Stimulated activated CD8-positive, alpha-beta memory T cell treated with anti-CD3 and anti-CD28 coated beads, Interleukin-7, amount 100 ng/mL, for 4 hours (primary cell): ENCODE measurements at places on chromosomes 16 and 17.

- DNase-seq, result no peak
Measured at GRCh38 chr17:53722407-53722806, 100.3 kb upstream of the KIF2B start.

DNA sequence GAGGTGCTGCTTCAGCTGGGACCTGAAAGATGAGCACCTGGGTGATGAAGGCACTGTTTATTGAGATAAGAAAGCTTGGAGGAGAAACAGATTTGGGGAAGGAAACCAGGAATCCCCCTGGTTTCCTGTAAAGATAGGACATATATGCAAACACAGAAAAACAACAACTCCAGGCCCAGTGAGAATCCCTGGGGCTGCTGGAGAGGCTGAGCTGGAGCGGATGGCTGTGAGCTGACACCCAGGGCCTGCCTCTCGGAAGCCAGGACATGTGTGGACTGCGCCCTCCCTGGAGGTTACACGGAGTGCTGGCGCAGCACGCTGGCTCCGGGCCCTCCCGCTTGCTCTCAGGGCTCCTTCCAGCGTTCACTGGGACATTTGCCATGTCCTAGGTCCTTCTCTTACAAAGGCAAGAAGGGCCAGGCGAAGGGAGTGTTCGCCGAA is 57.5 kb downstream of the CYB5B start:
- DNase-seq, result no peak

DNA sequence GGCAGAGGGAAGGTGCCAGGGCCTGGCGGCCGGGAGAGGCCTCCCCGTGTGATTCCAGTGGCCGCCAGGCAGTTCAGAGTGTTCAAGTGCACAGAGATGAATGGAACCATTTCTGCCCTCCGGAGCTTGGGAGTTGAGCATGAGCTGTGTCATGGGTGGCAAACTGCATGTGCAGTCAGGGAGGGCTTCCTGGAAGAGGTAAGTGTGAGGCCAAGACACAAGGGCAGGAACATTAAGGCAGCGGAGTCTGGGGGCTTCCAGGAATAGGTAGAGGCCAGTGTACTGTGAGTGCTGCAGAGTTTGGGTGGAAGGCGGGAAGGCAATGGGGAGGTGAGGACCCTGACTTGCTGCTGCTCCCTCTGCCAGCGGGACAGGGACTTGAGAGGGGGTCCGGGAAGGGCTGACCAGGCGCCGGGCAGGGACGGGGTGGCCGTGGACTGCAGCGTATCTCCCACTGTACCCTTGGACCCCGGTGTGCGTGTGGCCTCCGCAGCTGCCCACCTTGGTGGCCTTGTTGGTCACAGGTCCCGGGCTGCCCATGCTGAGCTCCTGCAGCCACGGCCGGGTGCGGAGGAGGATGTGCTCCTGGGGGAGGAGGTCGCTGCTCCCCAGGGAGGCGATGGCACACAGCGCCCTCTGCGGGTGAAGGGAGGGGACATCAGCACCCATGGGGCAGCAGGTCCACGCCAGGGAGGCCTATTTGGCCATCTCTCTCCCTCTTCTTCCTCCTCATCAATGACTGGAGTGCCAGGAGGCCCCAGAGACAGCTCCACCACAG is 7.5 kb upstream of the CEP131 start:
- no peak for DNase-seq

GRCh38 chr16:60214311-60214710 is 1480.2 kb upstream of the GOT2 start:
- DNase-seq, result no peak

GRCh38 chr16:67430977-67431774 is at the start of gene HSD11B2:
HSD11B2 (plus strand) TSS chr16:67431121; CDS start chr16:67431249, 128 bp downstream.
- peak; percentile 10 for DNase-seq

DNA sequence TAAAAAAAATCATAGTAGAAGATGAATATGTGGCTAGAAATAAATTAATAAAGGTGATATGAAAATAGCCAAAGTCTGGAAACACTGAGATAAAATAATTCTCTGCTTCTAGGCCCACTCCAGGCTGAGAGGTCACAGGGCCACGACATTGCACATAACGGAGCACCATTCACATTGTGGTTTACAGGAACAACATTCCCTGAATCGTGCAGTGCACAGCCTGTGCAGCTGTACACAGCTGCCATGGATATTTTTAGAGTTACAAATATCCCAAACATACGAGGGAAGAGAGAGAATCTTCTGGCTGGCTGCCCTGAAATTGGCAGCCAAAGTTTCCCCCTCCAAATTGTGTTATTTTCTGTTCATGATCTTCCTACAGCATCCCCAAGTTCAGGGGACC is 68.8 kb downstream of the GSG1L start:
- no peak for DNase-seq

DNA sequence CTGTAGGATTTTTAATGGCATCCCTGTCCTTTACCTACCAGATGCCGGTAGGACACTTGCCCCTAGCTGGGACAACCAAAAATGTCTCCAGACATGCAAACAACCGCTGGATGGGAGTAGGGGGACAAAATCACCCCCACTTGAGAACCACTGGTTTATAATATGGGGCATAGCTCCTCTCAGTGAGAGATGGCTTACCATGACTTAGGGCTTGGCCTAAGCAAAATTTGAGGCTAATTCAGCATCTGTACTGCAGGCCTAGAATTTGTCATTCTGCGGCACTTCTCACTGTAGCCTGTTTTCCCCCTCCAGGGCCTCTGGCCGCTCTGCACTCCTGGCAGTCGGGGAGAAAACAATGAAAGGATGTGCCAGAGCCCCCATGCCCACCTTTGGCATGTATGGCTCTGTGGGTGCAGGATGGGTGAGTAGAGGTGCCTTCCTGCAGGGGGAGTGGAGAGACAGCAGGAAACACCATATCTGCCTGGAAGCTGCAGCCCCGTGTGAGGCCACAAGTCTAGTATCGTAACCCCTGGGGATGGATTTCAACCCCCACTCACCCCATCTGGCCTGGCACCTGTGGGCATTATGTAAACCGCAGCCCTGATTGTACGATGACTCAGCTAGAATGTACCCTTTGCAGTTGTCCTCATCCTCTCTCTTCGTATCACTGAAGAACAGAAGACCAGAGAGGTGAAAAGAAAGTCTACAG is 268.1 kb downstream of the SOX9 start:
- no peak for DNase-seq
